ENCODE measurements at places on chromosomes 6 and 20.

DNA sequence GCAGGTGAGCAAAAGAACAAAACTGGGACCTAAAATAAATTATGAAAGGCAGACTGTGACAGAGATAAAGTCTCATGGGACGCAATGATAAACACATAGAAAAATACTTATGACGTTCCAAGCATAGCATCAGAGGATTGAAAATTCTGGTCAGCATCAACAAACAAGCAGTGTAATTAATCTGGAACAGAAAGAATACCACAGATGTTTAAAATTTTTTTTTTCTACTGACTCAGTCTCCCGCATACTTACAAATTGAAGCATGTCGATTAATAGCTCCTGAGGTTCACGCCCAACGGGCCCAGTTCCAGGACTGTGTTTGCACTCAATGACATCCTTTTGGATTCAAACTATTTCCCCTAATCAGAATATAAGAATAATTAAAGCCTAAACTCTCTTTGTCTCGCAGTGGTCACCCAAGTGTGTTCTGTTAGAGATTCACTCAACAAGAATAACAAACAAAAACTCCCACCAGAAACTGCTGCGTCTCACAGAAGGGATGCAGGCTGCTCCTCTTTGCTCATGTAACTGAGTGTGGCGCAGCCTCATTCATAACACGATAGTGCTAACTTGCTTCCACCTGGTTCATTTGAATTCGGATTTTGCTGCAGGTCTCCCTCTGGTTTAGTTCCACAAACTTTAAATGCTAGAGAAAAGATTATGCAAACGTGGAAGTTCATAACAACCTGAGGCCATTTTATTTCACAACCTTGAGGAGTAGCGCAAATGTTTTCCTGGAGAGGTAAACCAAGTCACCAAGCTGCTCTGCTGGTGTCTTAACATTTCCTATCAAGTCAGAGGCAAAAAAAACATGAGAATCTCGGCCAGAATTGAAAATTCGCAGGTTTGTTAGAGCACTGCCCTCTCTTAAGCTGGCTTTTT, 69.0 kb upstream of the CITED2 start:
- no peak for DNase-seq

DNA sequence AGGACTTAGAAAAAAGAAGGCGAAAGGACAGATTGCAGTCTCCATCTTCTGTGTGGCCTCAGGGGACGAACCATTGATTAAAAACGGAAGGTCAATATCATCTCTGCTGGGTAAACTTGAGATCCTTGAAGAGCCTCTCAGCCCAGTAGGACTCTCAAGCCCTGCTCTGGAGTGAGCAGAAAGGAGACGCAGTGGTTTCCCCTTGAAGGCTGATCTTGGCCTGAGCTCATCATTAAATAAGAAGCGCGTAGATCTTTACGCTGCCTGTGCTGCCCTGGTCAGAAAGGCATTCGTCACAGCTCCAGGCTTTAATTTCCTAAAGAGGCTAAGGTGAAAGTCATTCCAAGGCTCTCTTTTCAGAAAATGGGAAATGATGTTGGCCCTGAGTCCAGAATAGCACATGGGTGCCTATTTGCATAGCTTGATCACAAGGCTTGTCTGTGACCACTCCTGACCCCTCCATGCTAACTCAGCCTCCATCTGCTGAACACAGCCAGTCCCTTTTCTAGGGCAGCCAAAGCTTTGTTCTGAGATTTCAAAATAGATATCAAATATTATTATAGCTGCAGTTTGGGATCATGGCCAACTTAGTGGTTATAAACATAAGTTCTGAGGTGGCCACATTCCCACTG, 29.3 kb upstream of the XRN2 start:
- DNase-seq = no peak

DNA sequence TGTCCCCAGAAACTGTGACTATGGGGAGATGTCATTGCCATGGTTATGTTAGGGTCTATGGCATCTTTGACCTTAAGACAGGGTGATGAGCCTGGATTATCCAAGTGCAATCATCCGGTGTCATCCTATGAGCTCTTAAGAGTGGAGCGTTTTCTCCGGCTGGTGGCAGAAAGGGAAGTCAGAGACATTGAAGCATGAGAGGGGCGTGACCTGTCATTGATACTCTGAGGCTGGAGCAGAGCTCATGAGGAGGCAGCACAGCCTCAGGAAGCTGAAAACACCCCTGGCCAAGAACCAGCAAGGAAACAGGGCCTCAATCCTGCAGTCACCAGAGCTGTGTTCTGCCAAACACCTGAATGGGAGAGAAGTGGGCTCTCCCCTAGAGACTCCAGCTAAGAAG, 59.6 kb downstream of the ANKRD60 start:
- no peak for DNase-seq

DNA sequence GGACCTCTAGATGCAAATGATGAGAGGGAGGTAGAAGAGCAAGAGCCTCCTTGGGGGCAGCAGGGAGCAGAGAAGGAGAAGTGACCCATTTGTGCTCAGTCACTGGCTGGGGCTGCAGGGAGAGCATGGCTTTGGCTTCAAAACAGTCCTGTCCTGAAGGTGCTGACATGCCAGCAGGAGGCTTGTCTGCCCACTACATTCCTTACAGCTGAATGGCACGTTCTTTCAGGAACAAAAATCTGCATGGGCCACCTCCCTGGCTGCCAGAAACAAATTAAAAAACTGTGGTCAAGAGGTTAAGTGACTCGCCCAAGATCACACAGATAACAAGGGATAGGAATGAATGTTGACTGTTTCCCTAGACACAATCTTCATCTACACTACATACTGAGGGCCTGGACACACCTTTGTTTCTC, 188.8 kb downstream of the HIVEP2 start:
- no peak for DNase-seq

DNA sequence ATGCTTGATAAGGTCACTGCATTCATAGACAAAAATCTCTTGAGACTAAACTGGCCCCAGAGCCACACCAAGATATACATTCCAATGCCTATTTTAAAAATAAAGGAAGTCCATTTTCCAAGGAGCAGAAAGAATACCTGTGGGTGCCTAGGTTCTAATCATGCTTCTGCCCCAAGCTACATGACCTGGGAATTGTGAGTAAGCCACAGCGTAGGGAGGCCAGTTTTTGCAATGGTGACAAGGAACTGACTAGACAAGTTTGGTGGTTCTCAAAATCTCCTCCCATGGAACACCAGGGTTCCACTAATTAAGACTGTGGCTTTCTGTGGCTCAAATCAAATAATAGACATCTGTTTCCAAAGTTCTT, 83.3 kb downstream of the GMDS start:
- no peak for DNase-seq

DNA sequence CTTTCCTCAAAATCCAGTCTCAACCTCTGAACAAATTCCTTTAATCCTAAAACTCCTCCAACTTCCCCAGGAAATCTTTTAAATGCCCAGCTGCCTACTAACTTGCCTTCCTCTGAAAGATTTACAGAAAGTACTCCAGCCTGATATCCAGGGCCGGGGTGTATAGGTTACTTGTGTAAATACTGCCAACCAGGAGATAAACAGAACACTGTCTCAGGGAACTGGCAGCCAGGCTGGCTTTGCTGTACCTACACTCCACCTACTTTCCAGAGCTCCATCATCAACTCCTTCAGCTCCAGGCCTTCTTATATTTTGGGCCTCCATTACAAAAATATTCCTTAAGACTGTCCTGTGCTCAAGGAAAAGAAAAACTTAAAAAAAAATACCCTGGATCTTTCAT, 85.9 kb downstream of the CEP162 start:
- no peak for DNase-seq

DNA sequence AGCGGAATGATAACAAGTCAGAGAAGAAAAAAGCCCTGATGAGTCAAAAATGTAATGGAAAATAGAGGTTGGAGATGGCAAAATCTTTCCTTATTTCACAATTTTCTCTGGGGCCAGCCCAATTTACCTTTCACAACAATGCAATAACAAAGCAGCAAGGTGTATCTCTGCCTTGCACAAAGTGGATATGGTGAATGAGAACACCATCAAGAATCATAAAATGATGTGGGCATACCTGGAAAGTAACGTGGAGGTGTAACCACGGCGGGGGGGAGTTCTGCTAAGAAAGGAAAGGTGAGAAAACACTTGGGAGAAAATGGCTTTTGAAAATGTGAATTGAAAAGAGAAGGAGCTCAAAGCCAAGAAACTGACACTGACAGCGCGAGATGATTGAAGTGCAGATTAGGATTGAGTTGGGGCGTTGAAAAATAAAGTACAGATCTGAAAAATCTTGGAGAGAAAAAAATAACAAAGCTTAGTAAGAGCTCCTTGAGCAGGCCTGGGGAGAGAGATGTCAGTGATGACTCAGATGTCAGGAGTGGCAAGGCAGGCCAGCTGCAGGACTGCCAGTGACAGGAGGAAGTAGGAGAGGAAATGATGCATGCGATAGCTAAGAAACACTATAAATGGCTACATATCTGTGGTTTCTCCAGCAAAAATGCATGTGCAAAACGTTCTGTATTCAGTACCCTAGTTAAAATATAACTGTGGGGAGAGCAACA, 26.2 kb downstream of the ARHGAP18 start:
- DNase-seq = peak; percentile 18

DNA sequence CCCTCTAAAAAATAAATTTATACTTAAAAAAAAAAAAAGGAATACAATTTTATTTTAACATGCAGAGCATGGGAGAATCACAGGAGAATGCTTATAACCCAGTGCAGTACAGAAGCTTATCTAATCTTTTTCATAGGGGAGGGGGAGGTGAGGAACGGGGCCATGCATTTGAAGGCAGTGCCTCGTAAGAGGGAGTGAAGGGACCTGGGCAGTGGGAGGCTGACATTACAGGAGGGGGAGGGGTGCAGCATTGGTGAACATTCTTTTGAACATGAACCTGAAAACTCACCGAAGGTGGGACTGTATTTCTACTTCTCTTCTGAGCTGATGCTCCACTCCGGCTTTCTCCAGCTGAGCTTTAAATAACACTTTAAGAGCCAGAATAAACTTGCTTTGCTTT, 9.3 kb downstream of the AURKA start:
- DNase-seq = no peak

GRCh38 chr20:58102744-58103516, 125.5 kb downstream of the ANKRD60 start:
- peak; percentile 12 for DNase-seq

GRCh38 chr6:11054722-11055121, 10.6 kb upstream of the ELOVL2 start:
- DNase-seq = no peak

DNA sequence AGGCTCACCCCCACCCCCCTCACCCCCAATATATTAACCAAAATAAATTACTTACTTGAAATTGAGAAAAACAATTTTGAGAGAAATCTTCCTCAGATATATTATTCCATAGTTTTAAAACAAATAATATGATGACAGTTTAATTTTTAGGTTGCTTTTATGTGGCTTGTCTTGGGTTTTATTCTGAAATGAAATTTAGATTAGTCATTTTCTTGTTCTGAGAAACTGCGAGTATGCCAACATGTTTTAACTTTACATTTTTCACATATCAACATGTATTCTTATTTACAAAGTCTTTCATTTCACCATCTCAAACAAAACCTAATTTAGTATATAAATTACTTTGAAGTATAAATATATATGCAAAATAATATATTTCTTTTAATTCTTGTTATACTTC, 11.1 kb downstream of the REV3L start:
- no peak for DNase-seq

DNA sequence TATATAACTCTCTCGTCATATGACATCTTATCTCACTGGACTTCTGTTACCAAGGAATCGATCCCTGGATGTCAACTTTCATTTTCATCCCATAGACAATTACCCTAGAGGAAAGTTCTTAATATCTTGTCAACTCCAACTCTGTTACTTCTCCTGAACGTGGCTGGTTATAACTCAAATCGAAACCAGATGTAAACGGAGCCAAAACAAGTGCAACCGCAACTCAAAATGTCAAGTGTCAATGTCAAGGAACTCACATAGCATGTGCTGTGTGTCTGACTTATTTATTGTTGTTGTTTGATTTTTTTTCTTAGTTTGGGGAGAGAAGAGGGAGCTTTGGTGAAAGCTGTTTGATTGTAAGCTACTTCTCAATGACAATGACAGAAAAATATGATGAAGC, 108.6 kb downstream of the VIP start:
- DNase-seq = no peak

- DNase-seq = no peak
These were observed 13.6 kb upstream of the CEP85L start for GRCh38 chr6:118665011-118665410.

Data from stimulated activated CD4-positive, alpha-beta T cell treated with anti-CD3 and anti-CD28 coated beads, Interleukin-4, amount 100 ng/mL, for 48 hours (primary cell).